ENCODE measurements at places on chromosomes 4 and X.

DNA sequence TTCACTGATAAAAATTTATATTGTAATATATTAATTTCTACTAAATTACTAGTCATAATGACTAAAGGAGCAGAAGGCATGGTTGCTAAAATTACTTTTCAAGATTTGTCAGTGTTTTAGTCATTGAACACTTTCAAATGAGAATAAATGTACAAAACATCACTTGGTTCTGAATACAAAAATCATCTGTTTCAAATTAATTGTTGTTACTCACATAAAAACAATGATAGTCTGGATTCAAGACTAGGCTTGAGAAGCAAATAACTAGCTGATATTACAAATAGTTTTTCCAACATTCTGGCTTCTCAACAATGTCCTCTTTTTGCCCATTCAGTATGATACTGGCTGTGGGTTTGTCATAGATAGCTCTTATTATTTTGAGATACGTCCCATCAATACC, 112.5 kb downstream of the ANAPC10 start:
- DNase-seq = no peak

DNA sequence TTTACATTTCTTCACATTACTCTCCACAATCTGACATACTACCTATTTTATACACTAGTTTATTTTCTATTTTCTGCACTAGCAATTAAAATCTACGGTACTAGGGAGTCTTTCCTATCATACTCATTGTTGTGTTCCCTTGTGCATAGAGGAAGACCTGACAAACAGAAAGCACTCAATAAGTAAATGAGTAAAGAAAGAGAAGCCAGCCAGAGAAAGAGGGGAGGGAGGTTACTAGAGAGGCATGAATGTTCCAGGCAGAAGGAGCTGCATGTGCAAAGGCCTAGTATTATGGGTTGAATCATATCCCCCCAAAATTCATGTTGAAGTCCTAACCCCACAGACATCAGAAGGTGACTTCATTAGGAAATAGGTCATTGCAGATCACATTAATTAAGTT, 114.0 kb downstream of the ZAR1 start:
- DNase-seq = no peak

GRCh38 chr4:148166132-148166591, 276.1 kb downstream of the NR3C2 start:
- DNase-seq = no peak

DNA sequence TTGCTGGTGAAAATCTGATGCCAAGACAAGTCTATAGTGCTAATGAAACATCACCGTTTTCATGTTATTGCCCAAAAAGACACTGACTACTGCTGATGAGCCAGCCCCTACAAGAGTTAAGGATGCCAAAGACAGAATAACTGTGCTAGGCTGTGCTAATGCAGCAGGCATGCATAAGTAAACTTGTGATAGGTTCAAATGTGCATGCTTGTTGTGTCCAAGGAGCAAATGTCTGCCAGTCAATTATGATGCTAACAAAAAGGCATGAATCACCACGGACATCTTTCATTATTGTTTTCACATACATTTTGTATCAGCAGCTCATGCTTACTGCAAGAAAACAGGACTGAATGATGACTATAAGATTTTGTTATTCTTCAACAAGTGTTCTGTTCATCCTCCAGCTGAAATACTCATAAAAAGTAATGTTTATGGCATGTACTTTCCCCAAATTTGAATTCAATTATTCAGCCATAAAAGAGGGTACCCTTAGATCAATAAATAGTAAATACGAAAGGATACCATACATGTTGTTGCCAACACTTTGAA, 306.9 kb upstream of the ARSJ start:
- no peak for DNase-seq

GRCh38 chrX:120456973-120457372, 12.1 kb downstream of the LAMP2 start:
- DNase-seq = no peak

- DNase-seq = no peak
Measured at GRCh38 chrX:75230296-75230695, 43.6 kb upstream of the UPRT start.

Measured in ascending aorta (tissue), 2 donors.